ENCODE measurements at places on chromosomes 16 and 17.

- DNase-seq: peak; percentile 14
These were observed 296.7 kb upstream of the IRX5 start for GRCh38 chr16:54633943-54634362.

DNA sequence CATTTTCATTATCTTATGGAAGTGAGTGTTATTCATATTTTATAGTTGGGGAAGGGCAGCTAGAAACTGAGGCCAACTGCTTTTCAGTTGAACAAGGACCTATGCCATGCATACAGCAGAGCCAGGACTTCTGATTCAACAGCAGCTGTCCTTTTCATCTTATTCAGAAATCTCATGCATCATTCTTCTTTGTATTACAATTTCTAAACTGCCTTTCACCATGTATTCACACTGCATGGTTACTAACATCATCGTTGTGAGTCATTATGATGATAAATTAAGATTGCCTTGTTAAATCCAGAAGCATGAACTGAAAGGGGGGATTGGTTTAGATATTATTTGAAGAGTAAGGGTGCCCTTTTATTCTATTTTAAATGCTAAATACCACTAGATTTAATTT is 1470.1 kb upstream of the GOT2 start:
- no peak for DNase-seq

DNA sequence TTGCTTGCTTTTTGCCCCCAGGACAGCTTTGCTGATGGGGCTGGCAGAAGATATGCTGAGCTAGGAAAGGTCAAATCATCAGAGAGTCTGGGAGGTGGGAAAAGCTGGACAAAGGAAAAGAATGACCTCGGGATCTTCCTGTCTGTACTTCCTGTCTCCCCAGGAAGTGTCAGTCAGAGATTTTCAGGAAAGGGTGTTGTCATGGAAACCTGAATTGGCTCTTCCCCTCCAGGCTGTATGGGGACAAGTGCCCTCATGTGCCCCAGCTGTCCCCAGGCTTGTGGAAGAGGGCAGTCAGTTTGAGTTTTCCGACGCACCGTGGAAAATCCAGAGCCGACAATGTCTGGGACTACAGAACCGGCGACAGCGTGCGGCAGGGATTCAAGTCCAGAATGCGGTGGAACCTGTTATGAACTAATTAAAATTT is 122.7 kb upstream of the ZFHX3 start:
- DNase-seq: no peak

GRCh38 chr17:80781211-80781610 is 210.4 kb upstream of the CHMP6 start:
- no peak for DNase-seq

- no peak for DNase-seq
These were observed 16.6 kb downstream of the CHAD start for GRCh38 chr17:50451943-50452629.

- no peak for DNase-seq
These were observed 33.8 kb downstream of the EPN2 start for GRCh38 chr17:19270704-19271611.

DNA sequence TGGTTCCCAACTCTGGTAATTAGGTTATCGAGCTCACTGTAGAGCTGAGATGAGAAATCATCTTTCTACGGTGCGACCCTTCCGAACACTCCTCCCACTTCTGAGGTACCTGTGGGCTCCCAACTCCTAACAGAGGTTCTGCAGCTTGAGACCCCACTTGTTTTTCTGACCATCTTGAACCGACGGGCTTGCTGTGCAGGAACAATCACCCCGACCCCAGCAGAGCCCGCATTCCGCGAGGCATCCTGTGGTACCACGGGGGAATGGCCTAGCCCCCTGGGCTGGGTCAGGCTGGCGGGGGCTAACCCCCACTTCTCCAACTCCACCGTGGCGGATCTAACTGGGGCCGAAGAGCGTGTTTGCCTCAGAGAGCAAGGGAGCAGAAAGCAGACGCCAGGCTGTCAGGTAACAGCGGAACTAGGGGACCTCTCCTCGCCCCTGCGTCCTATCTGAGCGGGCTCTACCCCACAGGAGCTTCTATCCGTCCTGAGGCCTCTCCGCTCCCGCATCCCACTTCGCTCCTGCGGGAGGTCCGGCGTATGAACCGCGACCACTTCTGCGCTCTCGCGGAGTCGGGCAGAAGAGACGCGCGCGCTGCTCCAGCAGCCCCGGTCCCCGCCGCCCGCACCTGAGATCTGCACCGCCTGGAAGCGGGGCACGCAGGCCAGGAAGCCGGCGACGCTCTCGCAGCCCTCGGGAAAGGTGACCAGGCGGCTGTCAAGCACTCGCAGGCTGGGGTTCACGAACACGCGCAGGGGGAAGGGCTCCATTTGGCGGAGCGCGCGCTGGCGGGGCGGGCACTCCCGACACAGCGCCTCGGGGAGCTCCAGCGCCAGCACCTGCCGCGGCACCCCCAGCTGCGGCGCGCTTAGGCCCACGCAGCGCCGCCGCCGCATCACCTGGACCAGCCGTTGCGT is 761 bp downstream of the PDF start:
- DNase-seq: no peak

DNA sequence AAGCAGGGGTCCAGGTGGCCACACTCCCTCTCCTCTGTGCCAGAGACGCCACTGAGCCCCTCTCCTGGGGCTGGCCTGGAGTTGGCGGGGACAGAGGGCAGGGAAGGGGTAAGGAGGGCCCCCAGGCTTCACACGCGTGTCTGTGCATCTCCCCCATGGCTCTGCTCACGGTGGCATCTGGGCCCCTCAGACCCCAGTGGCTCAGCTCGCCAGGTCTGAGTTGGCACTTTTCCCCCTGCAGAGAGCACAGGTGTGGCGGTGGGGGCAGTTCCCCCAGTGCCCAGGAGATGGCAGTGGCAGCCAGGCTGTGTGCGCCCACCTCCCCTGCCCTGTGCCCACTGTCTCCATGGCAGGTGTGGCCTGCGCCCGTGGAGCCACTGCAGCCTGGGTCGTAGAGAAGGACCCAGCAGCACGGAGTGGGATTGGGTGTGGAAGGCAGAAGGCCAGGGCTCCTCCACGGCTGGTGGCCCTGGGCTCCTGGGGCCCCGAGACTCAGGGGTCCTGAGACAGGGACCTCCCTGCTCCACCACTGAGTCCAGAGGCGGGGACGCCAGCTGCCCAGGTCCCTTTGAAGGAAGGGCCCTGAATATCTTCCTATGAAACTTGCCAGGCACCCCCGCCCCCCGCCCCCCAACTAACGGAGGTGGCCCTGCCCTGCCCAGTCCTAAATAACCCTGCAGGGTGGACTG is 4.3 kb upstream of the APRT start:
- DNase-seq: peak; percentile 35

DNA sequence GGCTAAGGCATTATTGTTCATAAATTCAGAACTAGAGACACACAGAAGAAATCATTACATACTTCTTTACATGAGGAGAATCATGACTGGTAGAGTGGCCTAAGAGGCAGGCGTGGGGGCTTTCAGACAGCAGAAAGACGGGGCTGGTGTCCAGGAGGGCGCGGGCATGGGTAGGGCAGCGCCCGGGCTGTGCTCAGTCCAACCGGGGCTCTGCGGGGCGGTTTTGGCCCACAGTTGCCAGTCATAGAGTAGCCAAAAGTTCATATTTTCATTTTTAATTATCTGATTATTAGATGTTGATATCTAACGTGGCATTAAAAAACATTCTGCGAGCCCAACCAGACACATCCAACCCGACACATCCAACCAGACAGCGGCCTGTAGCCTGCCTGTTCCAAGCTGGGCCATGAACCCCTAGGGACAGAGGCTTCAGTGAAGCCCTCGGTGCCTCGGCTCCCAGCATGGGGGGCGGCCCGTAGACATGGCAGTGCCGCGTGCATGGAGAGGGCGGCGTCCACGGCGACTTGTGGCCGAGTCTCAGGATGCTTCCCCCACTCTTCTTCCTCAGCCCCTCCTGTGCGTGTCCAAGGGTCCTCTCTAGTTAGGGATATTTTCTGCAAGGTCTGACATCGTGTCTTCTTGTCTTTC is 162.4 kb upstream of the CHMP6 start:
- DNase-seq: no peak

- no peak for DNase-seq
These were observed 9.8 kb downstream of the RASL10B start for GRCh38 chr17:35740997-35741931.

DNA sequence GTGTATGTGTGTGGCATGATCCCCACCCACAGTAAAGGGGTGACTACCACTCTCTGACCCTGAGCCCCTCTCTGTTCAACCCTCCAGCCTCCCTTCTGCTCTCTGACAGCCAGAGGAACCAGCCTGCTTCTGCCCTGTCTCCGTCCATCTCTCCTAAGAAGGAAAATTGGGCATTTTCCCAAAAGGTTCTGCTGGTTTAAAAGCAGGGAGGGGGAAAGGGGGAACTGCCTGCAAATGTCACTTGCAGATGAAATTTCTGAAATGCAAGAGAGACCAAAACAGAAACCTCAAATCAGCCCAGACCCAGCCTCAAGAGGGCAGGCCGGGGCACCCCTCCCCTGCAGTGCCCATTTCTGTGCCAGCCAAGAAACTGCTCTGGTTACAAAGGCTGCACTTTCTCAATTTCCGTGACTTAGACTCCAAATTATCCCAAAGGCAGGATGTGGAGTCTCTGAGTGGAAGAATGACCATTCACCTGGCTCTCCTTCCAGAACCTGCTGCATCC is 197.9 kb downstream of the RBFOX3 start:
- DNase-seq: no peak

- DNase-seq: no peak
These were observed 65.7 kb upstream of the METRNL start for GRCh38 chr17:83013779-83014117.

GRCh38 chr16:85891033-85891775 is 7.8 kb upstream of the IRF8 start:
- peak; percentile 29 for DNase-seq

- peak; percentile 84 for DNase-seq
These were observed 80.9 kb downstream of the ARHGAP23 start for GRCh38 chr17:38508954-38509771.

DNA sequence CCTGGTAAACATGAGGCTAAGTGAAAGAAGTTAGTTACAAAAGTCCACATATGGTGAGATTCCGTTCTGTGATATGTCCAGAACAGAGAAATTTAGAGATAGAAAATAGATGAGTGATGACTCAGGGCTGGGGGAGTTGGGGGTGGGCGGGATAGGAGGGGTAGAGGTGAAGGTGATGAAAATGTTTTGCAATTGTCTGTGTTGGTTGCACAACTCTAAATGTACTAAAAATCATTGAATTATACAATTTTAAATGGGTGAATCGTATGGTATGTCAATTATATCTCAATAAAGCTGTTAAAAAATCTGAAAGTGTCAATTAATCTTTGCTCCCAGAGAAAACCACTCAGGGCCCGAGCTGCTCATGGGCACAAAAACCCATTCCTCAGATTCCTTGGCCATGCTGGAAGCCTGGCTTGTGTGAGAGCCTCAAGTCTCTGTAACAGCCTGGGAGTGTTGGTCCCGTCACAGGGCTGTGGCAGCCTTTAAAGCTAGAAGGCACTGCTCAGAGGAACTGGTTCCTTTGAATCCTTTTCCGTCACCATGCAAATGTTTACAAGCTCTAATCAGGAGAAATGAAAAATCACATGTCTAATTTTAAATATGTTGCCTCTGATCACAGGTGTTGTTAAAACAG is 225.3 kb downstream of the WWOX start:
- DNase-seq: peak; percentile 16

GRCh38 chr16:67641779-67642708 is 2.9 kb upstream of the CARMIL2 start:
- no peak for DNase-seq

DNA sequence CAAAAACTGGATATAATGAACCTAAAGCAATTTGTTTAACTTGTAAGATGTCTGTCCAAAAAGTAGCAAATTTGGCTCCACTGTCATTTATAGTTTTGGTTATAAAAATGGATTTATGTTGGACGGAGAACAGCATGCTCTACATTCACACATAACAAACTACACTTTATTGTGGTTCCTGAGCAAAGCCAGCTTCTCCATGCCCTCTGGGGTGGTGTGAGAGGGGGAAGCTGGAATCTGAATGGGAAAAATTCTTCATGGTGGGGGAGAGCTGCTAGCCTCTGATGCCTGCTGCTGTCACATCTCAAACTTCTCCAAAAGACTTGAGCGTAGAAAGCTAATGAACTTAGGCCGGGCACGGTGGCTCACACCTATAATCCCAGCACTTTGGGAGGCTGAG is 9.8 kb upstream of the METTL9 start:
- DNase-seq: no peak

- DNase-seq: no peak
These were observed 91.0 kb upstream of the CBX4 start for GRCh38 chr17:79930062-79930876.

DNA sequence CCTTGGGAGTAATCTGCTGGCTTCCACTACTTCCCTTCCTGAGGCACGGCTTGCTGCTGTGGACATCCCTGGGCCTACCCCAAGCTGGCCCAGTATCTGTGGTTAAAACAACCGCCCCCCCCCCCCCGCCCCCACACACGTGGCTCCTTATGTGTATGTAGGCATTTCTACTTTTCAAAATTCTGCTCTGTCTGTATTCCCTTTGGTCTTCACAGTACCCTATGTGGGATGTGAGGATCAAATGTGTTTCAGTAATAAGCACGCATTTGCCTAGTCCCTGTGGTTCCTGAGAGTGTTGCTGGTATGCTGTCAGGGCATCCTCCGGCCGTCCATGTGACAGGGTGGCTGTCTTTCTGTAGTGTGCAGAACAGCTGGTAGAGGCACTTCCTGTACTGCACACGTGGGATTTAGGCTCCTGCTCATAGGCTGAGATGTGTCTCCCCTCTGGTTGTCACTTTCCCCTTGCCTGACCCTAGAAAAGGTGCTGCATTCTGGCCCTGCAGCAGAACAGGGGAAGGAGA is 2.2 kb downstream of the NT5M start:
- DNase-seq: peak; percentile 33

DNA sequence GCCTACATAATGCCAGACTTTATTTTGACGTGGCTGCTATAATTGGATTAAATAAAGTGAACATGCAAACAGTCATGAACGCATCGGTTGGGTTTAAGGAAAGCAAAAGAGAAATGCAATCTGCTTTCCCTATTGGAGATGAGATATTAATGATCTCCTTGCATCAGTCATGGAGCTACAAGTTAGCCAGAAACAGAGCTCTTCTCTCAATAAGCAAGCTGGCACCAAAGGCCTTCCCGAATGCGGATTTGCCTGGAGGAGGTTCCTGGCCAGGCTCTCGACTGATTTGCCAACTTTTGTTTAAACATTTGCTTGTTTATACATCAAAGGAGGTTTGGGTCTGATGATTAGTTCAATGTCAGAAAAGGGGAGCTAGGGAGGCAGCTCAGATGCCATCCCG is 318.4 kb downstream of the XYLT1 start:
- DNase-seq: no peak

- no peak for DNase-seq
These were observed 1431.1 kb downstream of the CDH8 start for GRCh38 chr16:60605176-60605575.

GRCh38 chr17:5249615-5250014 is 15.0 kb upstream of the SCIMP start:
- DNase-seq: peak; percentile 71

GRCh38 chr17:37708008-37708615 is 36.7 kb downstream of the HNF1B start:
- peak; percentile 93 for DNase-seq
